ENCODE measurements at places on chromosomes 5 and 9.

- DNase-seq, result no peak
Measured at GRCh38 chr9:88458716-88459465, 70.6 kb downstream of the SPIN1 start.

GRCh38 chr5:133783481-133783880 lies 171.1 kb upstream of the FSTL4 start:
- DNase-seq, result no peak

GRCh38 chr9:87909310-87910041 lies 8.3 kb upstream of the SPATA31C1 start:
- DNase-seq, result no peak

GRCh38 chr5:89520771-89521170 lies 637.8 kb upstream of the MEF2C start:
- DNase-seq, result no peak

- no peak for DNase-seq
Measured at GRCh38 chr9:34037626-34038025, 11.1 kb downstream of the UBAP2 start.

GRCh38 chr5:97547999-97548738 lies 365.1 kb upstream of the RIOK2 start:
- DNase-seq, result no peak

GRCh38 chr9:15873573-15874177 lies 320.8 kb downstream of the CCDC171 start:
- no peak for DNase-seq

- no peak for DNase-seq
Measured at GRCh38 chr5:120052916-120053828, 410.9 kb upstream of the PRR16 start.

- DNase-seq, result no peak
Measured at GRCh38 chr5:181184845-181185216, 20.2 kb downstream of the TRIM7 start.

DNA sequence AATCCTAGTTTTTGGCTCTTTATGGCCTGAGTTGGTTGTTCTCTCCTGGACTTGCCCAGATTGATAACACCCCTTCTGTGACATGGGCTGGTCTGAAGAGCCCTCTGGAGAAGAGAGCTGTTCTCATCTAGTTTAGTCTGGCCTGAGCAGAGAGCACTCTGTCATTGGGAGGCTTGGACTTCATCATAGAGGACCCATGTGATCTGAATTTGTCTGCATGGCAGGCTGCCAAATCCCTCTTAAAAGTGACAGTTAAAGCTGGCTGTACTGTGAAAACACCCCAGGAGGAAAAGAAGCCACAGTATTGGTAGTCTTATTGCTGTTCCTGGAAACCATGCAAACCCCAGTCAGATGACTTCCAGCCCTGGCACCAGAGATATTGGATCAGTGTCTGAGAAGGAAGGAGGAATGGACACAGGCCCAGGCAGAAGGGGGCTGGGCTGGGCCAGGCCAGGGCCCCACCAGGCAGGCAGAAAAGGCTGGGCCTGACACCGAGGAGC lies 3.7 kb upstream of the WDR31 start:
- DNase-seq, result peak; percentile 64

DNA sequence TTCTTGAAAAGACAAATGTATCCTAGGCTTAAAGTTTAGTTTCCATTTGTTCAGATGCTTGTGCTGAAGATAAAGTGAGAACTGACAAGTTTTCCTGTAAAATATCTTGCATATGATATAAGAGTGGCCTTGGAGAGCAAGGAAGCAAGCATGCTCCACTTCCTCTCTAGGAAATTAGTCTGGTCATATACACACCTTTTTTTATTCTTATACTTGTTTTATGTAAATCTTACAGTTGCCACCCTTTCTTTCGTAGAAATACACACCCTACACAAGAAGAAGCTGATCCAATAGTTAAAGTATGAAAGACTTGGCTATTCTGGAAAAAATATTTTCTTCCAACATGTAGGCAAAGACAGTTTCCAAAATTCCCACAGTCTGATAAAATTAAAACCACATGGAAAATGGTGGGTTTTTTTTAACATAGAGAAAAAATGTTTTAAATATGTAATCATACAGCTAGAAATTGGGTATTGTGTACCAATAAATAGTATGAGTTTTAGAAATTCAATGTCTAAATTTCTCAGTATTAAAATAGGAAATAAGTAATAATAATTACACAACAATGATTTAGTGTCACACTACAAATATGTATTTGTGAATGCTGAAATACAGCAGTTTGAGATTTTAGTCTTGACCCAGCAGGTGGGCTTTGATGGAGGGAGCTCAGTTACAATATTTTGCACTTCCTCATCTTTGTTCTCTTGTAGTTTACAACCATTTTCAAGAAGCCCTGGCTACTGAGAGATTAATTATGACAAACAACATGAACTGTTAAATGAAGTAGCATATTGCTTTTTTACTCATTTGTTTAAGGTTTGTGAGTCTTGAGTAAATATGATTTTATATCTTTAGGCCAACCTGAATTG lies 185.7 kb upstream of the GNA14 start:
- DNase-seq, result no peak

GRCh38 chr9:111983484-111983908 lies 86.9 kb downstream of the UGCG start:
- no peak for DNase-seq

GRCh38 chr5:160353379-160353778 lies 17.0 kb downstream of the C1QTNF2 start:
- DNase-seq, result no peak

GRCh38 chr9:82893549-82893948 lies 169.4 kb downstream of the RASEF start:
- no peak for DNase-seq

DNA sequence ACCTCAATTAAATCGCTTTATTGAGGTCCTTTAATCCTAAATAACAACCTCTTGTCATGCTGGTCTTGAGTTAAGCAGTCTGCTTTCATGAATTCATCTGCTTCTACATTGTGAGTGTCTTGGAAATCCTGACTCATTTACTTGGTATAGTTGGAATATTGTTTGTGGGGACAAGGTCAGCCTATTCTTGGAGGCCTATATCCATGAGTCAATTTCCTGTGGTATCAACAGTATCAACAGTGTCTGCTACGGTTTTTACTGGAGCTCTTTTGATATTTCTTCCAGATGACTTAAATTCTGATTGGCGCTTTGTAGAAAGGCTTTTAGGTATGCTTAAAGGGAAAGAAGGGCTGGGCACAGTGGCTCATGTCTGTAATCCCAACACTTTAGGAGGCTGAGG lies 71.2 kb upstream of the PARP8 start:
- DNase-seq, result no peak

DNA sequence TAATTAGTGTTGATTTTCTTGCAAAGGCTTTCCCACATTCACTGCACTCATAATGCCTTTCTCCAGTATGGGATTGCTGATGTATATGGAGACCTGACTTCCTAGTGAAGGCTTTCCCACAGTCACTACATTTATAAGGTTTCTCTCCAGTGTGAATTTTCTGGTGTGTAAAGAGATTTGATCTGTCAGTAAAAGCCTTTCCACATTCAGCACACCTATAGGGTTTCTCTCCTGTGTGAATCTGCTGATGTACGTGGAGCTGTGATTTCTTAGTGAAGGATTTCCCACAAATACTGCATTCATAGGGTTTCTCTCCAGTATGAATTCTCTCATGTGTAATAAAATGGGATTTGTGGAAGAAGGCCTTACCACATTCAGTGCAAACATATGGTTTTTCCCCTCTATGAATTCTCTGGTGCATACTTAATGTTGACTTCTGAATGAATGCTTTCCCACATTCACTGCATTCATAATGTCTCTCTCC lies 31.1 kb downstream of the ZNF484 start:
- no peak for DNase-seq

- DNase-seq, result no peak
Measured at GRCh38 chr5:91643797-91644196, 260.7 kb upstream of the ARRDC3 start.

DNA sequence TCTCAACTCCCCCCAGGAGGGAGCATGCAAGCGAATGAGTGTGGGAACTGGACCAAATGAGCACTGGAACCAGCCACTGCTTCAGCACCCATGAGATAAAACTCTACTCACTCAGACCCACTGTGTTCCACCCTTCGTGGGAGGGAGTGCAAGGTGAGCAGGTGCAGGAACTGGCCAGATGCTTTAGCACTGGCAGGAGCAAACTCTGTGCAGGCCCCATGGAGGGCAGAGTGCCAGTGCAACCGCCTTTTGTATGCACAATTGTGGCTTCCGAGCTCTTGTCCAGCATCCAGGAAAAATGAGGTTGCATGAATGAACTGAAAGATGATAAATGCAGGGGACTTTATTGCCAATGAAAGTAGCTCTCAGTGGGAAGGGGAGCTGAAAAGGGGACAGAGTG lies 67.4 kb upstream of the CCDC112 start:
- no peak for DNase-seq

DNA sequence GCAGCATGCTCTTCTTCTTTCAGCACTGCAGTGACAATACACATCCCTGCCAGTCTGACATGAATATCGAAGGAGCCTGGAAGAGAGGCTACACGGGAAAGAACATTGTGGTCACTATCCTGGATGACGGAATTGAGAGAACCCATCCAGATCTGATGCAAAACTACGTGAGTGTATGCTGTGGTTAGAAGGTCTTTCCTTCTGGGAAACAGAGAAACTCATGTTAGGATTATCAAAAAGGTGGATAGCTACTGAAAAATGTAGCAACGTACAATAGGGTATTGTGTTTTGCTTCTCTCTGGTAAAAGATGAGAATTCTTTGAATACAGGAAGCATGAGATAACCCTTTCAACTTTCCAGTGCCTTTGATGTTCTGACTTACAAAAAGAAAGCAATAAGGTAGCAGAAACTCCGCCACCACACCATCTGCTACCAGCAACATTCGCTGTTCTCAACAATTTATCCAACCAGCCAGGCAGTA lies 133.3 kb downstream of the PCSK5 start:
- no peak for DNase-seq

GRCh38 chr9:124786881-124787573 lies 10.1 kb downstream of the OLFML2A start:
- peak; percentile 54 for DNase-seq

- DNase-seq, result no peak
Measured at GRCh38 chr5:123535648-123536047, 23.7 kb downstream of the CSNK1G3 start.

- no peak for DNase-seq
Measured at GRCh38 chr9:128902351-128903078, 18.3 kb upstream of the PHYHD1 start.

DNA sequence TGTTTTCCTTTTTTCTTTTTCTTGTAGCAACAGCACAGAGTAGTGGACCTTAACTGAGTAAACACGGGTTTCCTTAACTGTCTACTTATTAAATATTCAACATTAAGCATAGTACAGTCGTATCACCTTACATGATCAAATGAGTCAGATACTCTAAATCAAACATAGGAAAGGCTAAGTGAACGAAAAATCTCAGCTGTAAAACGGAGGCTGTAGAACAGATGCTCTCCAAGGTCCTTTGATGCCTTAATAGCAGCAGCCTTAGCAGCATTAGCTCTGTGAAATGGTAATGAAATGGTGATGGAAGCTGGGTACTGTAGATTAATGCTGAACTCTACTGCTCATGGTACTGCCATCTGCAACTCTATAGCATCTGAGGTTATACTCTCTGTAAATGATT lies 1433.3 kb upstream of the C9orf72 start:
- DNase-seq, result no peak

DNA sequence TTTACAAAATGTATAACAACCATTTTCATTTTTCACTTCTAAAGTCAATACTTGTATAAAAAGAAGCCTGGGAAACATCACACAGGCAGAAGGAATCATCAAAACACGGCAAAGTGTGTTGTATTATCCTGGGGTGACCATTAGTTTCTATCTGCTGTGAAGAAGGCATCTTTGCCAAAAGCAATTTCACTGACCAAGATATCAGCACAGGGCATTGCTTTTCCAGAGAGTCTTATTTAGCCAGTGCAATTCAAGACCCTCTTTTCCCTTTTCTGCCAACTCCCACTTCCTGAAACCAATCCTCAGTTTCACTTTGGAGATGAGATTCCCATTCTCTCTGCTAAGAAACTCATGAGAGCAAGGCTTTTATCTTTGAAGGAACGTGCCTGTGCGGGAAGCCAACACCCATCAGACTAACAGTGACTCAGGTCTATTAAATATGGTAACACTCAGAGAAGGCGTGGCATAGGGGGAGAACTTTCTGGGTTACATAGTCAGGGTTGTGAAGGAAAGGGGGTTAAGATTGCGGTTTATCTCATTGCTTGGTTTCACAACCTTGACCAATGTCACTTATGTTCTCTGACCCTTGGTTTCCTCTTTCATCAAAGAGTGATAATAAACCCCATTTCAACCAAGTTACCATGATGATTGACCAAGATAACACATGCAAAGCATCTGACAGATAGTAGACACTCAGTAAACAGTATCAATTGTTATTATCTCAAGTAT lies 666.9 kb upstream of the KLF4 start:
- DNase-seq, result no peak

DNA sequence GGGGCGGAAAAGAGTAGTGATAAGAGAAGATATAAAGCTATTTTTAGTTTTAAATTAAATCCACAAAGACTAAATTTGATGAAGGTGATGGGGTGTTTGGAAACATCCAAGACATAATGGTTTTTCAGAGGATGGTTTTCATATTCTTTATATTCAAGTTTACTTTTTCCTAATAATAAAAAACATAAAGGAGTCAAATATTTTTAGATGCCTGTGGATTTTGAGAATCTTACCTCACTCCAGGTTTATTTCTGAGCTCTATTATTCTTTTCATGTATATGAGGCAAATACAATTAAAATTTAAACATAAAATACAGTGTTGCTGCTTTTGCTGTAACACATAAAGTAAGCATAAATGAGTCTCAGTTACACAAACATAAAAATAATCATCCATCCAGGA lies 22.2 kb downstream of the MRPS30 start:
- DNase-seq, result no peak

- no peak for DNase-seq
Measured at GRCh38 chr5:39023121-39023520, 51.1 kb downstream of the RICTOR start.

- no peak for DNase-seq
Measured at GRCh38 chr9:31637861-31638260, 746.6 kb upstream of the ACO1 start.

- no peak for DNase-seq
Measured at GRCh38 chr5:89721353-89721752, 688.2 kb downstream of the CETN3 start.

- no peak for DNase-seq
Measured at GRCh38 chr5:78920604-78921003, 64.5 kb downstream of the ARSB start.

DNA sequence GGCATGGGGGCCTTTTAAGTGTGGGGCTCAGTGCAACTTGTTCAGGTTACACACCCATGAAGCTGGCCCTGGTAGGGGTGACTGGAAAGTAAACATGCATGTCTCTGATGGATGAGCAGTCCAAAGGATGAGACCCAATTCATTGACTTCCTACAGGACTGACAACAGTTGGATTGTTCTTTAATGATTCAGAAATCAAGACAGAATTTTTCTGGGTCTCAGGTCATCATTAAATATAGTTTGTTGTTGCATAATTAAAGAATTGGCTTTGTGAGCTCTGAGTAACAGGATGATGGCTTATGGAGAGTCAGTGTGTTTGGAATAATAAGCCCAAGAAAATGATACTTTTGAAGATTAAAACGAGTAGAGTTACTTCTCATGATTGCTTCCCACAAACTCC lies 604.2 kb upstream of the CLINT1 start:
- DNase-seq, result no peak

- no peak for DNase-seq
Measured at GRCh38 chr5:77499441-77499840, 7.3 kb upstream of the WDR41 start.
